Left colon (tissue), 2 donors: ENCODE measurements at places on chromosomes 6 and 20. TPM values are rescaled to one million over a fixed set of nuclear protein-coding genes. Genes with fewer than 3 reads are reported as not detected.
A peak's percentile ranks its signal among the peaks of the same experiment; 100 is the strongest.

DNA sequence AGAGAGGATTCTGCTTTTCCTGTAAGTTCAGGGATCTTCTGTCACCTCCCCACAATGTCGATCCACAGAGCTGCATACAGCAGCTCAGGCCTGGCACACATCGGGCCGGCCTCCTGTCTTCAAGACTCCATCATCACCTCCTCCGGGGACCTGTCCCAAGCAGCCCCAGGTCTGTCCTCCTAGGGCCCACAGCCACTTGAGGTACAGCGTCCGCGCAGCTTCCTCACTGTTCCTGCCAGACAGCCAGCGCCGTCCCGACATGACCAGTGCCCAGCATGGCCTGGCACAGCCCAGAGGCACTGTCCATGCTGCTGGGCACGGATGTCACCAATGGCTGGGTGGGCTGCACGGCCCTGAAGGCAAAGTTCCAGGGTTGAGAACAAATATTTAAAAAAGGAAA, 101.6 kb downstream of the DLL1 start:
- no peak for DNase-seq

GRCh38 chr20:63482021-63482587, 9.6 kb upstream of the KCNQ2 start:
- no peak for DNase-seq

DNA sequence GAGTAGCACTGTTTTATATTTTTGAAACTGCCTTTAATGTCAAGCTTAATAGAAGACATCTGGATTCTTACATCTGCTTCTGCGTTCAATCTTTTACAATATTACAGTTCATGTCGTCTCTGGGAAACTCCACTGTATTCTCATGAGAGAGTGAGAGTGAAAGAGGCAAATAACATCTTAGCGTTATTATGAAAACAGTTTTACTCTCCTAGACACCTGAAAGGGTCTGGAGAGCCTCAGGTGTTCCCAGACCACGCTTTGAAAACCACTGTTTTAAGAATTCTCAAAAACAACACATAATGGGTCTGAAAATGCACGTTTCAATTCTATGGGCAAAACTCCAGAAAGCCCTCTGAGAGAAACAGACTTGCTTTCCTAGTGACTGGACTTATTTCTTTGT, 63.3 kb downstream of the ARHGAP18 start:
- DNase-seq: no peak

GRCh38 chr20:62428002-62428372, 648 bp upstream of the RBBP8NL start:
- peak; percentile 65 for DNase-seq

The PSMA7 gene
- 148 TPM for total RNA-seq

The LY6G6D gene
- total RNA-seq: not detected

GRCh38 chr20:63885264-63886053, 9.5 kb upstream of the DNAJC5 start:
- no peak for DNase-seq
